ENCODE measurements at places on chromosomes 11 and 22.

GRCh38 chr11:47160753-47161133 is 15.9 kb downstream of the ARFGAP2 start:
- DNase-seq, result no peak

DNA sequence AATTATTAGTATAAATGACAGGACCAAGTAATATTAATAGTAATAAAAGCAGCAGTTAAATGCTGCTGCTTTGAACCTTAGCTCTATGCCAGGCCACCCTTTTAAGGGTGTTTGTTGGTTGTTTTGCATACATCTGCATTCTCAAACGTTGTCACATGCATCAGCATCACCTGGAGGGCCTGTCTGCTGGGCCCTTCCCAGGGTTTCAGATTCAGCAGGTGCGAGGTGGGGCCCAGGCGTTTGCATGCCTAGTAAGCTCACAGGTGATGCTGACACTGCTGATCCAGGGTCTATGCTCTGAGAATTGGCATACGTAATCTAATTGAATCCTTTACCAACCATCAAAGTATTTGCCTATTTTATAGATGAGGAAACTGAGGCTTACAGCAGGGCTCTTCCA is 246.5 kb downstream of the CADM1 start:
- no peak for DNase-seq

GRCh38 chr11:19398273-19398672 is 157.5 kb upstream of the E2F8 start:
- DNase-seq, result no peak

- DNase-seq, result no peak
Observed at GRCh38 chr11:85941380-85941973, 86.3 kb downstream of the CCDC83 start.

GRCh38 chr22:50271519-50271970 is 1.4 kb upstream of the MAPK11 start:
- peak; percentile 30 for DNase-seq

- no peak for DNase-seq
Observed at GRCh38 chr11:127998421-127998820, 588.9 kb downstream of the ETS1 start.

- DNase-seq, result no peak
Observed at GRCh38 chr11:128940156-128940555, 2.5 kb downstream of the TP53AIP1 start.

GRCh38 chr11:110130642-110131238 is 37.5 kb downstream of the ZC3H12C start:
- no peak for DNase-seq

GRCh38 chr11:33045551-33046255 is 6.3 kb downstream of the TCP11L1 start:
- no peak for DNase-seq

- no peak for DNase-seq
Observed at GRCh38 chr22:48173061-48173772, 1410.8 kb downstream of the TBC1D22A start.

- DNase-seq, result no peak
Observed at GRCh38 chr11:20881328-20882079, 212.1 kb downstream of the NELL1 start.

DNA sequence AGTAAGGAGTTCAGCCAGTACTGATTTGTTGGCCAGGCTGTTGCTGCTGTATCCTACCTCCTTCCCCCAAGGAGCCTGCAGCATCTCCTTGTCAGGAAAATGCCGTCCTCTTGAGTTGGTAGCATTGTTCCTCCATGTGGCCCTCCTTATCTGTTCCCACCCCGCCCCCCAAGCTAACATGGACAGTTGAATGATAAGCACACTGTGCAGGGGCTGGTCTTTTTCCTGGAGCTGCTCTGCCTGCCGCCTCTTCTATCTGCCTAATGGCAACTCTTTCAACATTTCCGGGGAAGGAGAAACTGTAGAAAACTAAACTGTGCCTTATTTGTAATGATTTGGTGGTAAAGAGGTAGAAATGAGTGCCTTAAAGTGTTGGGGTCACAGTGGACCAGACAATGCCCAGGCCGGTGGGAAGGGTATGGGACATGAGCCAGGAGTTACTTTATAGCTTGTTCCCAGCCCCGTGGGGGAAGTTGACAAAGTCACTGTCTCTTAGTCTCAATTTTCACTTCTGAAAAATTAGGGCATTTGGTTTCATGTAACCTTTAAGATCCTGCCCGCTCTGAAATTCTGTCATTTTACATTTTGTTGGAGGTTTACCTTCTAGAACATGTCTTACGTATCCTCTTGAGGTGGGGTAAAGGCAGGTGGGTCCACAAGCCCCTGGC is 4.5 kb downstream of the FAM118A start:
- DNase-seq, result no peak

DNA sequence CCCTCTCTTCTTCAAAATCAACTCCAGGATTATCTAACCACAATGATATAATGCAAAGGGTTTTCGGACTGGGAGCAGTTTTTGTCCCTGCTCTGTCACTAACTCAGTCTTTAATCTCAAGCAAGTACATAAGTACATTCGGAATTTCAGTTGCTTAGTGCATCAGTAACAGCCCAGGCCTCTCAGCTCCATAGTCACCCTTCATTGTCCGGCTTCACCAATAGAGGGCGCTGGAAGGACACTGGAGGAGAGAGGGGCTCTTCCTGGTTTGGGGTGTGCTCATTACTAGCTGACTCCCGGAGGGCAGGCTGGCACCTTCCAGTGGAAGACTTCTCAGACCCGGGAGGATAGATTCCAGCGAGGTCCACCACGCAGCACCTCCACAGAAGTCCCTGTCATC is 90.4 kb upstream of the PDGFD start:
- no peak for DNase-seq

DNA sequence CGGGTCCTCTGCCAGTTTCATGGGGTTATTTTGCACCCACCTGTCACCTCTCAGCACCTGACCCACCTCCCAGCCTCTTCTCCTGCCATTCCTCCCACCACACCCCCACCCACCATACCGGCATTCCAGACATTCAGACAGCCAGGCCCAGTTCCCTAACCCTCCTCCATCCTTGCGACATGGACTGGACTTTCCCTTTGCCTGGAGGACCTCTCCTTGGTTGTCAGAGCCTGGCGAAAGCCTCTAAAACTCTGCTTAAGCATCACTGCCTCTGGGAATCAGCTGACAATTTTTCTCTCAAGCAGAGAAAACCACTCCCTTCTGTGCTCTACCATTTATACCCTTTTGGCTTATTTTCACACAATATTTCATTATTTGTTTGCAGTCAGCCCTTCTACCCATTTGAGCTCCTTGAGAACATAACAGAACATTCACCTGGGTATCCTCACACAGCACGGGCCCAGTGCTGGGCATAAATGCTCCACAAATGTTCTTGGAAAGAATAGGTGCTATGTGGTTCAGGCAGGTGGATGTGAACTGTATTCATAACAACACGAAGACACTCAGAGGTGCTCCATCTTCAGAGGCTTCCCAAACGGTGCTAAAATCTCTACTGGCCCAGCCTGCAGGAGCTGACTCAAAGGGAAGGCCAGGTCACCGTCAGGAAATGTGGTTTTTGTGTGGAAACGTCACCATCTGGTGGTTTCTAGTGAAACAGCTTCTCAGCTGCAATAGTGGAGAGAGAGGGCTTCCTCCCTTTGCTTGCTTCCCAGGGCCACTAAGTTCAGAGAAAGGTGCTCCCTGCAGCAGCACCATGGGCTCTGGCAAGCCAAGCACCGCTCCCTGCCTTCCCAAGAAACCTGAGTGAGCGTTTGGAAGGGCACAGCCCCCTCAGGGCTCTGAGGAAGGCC is 10.4 kb downstream of the SPATA19 start:
- peak; percentile 23 for DNase-seq

DNA sequence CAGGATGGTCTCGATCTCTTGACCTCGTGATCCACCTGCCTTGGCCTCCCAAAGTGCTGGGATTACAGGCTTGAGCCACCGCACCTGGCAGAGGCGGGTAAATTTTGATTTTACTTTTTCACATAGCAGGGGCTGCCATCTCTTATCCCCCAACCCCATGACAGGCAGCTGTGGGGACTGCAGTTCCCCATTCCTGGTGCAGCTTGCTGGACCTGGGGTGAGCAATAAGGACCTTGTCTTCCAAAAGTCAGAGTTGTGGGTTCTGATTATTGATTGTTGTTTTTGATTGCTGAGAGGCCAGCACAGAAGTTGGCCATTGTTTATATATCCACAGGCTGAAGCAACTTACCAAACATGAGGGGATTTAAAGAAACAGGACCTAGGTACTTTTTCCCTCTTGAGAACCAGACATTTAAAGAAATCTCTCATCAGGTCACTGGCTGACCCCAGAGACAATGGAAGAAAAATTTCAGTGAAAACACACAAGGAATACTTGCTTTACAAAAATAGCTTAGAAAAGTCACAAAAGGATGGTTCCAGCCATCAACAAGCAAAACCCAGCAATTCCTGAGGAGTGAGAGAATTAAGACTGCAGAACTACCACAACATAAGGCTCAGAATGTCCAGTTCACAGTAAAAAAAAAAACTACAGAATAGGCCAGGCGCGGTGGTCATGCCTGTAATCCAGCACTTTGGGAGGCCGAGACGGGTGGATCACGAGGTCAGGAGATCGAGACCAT is 22.0 kb upstream of the MAPK1 start:
- DNase-seq, result no peak

DNA sequence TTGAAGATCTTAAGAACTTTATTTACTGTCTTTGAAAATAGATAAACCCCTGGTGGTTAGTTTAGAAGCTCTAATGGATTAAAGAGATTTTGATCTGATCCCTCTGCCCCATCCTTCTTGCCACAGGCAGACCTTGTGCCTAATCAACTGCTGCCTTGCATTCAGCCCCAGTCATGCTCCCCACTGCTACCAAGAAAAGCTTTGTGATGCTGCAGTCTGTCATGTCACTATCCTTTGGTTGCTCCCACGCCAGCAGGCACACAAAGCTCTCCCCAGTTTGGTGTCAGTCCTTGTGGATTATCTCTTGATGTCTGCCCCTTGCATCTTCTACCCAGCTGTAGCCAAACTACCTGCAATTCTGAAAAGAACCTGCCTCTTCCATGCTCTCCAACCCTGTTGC is 112.2 kb downstream of the MTNR1B start:
- DNase-seq, result no peak

DNA sequence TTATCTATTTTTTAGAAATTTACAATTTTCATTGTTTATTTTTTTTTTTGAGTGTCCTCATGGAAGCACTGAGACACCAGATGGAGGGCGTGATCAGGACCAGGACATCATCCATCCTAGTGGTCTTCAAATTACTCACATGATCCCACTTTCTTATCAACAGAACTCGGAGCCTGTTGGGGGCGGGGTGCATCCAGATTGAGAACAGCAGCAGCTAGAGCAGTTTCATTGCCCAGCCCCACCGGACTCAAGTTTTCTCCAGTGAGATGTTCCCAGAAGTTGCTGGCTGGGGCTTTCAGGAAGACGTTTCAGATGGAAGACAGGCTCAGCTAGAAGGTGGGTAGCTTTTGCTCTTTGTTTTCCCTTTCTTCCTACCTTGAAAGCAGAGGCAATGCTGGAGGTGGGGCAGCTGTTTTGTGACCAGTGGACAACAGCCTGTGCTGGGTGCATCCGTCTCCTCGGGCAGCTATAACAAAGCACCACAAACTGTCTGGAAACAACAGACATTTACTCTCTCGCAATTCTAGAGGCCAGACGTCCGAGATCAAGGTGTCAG is 562.1 kb downstream of the TBC1D22A start:
- no peak for DNase-seq

DNA sequence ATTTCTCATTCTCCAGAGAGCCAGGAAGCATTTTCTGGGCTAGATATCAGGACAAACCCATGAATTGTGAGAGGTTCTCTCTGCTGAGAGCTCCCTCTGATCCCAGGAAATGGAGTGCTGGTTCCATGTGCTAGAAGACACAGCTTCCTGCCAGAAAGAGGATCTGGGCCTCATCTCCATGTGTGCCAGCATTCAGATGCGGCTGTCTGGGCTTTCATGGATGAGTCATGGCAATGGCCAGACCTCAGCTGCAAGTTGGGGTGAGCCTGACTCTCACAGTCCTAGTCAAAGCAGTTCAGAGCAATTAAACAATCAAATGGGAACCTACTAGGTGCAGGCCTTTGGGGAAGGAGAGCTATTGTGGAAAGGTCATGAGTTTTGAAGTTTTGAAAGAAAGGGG is 82.3 kb upstream of the EED start:
- DNase-seq, result no peak

- DNase-seq, result no peak
Observed at GRCh38 chr22:43829904-43830851, 18.1 kb upstream of the EFCAB6 start.

GRCh38 chr11:34330653-34331052 is 27.2 kb downstream of the ABTB2 start:
- DNase-seq, result no peak

GRCh38 chr11:128194216-128194615 is 393.1 kb downstream of the ETS1 start:
- DNase-seq, result no peak

- DNase-seq, result no peak
Observed at GRCh38 chr11:15276621-15277020, 161.9 kb downstream of the INSC start.

- no peak for DNase-seq
Observed at GRCh38 chr22:31253949-31254348, 38.3 kb downstream of the PIK3IP1 start.

DNA sequence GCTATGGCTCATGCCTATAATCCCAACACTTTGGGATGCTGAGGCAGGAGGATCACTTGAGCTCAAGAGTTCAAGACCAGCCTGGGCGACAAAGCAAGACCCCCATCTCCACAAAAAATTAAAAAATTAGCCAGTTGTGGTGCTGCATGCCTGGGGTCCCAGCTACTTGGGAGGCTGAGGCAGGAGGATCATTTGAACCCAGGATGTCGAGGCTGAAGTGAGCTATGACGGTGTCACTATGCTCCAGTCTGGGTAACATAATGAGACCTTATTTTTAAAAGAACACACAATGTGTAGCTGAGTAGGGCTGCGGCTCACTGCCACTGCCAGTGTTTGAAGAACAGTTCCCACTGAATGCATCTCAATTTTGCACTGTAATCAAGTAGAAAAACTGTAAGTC is 7.1 kb upstream of the VPREB1 start:
- DNase-seq, result no peak

DNA sequence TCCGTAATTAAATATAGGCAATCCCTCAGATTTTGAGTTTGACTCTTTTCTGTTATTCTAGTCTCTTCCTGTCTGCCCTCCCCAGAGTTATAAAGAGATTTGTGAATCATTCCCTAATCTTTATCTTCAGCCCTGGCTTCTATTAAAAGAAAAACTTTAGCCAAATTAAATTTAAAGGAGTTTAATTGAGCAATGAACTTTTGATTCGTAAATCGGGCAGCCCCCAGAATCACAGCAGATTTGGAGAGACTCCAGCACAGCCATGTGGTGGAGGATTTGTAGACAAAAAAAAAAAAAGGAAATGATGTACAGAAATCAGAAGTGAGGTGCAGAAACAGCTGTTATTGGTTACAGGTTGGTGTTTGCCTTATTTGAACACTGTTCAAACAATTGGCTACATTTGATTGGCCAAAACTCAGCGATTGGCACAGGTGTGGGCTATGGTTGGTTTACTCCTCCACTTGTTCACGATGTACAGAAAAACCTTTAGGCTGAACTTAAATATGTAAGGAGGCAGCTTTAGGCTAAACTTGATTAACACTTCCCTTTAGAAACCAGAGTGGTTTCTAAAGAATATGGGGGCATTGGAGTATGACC is 2.3 kb upstream of the ALKBH8 start:
- DNase-seq, result no peak

GRCh38 chr11:23875176-23875850 is 621.5 kb upstream of the LUZP2 start:
- DNase-seq, result no peak
